ENCODE measurements at places on chromosomes 7 and 10.

GRCh38 chr10:18210711-18211110, 70.5 kb downstream of the CACNB2 start:
- no peak for DNase-seq

- DNase-seq = no peak
These were observed 18.1 kb downstream of the NOC3L start for GRCh38 chr10:94344522-94345122.

DNA sequence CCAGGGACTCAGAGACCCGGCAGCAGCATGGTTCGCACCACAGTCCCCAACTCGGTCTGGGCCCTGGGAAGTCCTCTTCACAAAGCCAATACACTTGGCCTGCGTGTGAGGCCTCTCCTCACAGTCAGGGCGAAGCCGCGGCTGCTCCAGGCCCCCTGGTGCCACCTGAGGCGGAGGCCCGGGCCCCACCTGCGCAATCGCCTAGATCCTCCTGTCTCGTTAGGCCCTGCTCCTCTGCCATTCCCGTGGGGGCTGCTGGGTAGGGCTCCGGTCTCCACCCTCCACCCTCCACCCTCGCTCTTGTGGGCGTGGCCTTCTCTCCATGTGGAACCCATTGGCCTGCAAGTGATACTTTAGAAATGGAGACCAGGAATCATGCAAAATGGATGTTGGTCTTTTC, 553.3 kb downstream of the INHBA start:
- DNase-seq = no peak

DNA sequence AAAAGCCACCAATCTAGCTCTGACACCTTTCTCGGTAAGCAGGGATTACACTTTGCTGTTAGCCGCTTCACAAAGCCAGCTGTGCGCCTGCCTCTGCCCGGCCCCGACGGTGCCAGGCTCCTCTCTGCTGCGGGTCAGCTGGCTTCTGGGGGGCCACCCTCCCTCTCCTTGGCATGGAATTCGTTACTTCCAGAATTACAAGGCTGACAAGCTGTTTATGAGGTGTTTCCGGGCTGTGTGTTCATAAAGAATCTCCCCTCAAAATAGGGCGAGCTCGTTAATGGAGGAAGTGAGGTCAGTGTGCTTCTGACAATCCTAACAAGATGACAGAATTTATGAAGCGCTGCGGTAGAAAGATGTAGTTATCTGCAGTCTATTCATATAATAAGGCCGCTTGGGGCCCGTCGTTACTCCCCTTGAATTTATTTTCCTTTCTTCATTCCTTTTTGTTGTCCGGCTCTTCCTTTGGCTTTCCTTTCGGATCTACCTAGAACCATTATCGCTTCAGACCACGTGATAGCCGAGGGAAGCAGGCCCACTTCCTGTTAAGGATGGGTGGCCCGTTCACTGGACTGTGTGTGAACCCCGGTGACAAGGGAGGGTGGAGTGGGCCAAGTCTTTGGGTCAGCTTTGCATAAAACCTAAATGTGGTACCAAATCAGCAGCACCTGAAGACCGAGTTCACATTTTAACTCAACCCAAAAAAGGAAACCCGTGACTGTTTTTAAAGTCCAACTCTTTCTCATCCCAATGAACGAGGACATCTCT, 273.0 kb upstream of the YAE1 start:
- no peak for DNase-seq
